ENCODE measurements at places on chromosomes 1 and 21.

DNA sequence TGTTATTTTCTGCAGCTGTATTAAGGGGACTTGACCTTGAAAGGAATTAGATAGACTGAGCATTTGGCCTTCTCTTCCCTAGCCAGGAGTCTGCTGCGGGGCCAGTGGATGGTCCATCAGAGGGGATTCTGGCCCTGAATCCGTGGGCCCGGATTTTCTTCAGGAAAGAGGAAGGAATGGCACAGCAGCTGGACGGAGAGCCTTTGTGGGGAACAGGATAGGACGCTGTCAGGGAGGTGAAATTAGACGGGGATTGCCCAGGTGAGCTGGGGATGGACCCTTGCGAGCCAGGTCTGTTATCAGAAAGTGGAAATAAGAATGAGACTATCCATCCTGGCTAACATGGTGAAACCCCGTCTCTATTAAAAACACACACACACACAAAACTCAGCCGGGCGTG, 1.7 kb upstream of the C2CD2 start:
- no peak for ATAC-seq

- no peak for ATAC-seq
Measured at GRCh38 chr1:89711140-89711778, 78.3 kb downstream of the LRRC8C start.

DNA sequence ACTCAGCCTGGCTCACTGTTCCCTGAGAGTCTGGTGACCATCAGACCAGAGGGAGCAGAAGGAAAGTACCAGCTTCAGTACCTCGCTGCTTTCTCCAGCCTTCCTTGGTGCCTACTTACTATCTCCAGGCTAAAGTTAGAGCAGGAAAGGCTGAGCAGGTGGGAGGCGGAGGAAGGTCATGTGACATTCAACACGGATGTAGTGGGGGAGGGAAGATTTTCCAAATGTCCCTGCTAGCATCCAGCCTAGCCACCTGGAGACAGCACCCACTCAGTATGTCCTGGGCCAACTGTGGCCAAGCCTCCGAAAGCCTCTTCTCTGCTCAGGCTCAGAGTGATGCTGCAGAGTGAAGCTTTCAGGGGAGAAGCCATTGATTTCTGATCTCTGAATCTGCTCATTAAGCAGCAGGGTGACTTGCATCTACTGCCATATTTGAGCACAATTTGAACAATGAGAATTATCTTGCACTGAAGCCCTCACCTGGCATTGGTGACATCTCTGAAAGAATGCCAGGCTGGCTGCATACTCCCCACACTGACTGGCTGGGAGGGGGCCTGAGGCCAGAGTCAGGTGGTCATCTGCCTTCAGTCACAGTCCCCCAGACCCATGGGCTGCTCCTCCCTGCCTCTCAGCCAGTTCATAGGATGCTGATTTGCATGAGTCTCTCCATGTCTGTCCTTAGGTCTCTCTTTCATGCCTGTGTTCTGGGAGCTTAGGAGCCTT, 86.2 kb downstream of the KCND3 start:
- no peak for ATAC-seq

DNA sequence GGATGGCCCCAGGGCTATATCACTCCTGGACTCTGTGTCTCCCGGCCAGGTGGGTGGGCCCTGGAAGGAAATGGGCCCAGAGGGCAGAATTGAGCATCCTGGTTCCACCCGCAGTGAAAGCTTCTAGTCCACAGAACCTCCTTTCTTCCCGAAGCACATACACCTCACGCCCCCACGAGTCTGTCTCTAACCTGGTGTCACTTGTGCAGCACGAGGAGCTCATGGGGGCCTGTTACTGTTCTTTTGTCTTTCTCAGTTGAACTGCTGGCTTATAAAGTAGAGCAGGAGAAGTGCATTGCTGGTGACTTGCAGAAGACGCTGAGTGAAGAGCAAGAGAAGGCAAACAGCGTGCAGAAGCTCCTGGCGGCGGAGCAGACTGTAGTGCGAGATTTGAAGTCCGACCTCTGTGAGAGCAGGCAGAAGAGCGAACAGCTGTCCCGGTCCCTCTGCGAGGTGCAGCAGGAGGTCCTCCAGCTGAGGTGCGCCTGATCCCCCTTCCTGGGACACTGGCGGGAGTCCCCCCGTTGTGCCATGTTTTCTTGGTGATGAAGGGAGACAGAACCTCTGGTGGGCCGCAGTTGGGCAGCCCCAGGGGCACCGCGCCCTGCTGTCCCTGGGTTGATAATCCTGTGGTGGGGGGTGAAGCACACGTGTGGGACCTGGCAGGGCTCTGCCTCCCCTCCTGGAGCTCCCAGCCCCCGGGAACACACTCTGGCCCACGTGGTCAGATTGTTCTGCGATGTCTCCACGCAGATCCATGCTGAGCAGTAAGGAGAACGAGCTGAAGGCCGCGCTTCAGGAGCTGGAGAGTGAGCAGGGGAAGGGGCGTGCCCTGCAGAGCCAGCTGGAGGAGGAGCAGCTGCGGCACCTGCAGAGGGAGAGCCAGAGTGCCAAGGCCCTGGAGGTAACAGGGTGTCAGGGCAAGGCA, 28.7 kb upstream of the DIP2A start:
- no peak for ATAC-seq

DNA sequence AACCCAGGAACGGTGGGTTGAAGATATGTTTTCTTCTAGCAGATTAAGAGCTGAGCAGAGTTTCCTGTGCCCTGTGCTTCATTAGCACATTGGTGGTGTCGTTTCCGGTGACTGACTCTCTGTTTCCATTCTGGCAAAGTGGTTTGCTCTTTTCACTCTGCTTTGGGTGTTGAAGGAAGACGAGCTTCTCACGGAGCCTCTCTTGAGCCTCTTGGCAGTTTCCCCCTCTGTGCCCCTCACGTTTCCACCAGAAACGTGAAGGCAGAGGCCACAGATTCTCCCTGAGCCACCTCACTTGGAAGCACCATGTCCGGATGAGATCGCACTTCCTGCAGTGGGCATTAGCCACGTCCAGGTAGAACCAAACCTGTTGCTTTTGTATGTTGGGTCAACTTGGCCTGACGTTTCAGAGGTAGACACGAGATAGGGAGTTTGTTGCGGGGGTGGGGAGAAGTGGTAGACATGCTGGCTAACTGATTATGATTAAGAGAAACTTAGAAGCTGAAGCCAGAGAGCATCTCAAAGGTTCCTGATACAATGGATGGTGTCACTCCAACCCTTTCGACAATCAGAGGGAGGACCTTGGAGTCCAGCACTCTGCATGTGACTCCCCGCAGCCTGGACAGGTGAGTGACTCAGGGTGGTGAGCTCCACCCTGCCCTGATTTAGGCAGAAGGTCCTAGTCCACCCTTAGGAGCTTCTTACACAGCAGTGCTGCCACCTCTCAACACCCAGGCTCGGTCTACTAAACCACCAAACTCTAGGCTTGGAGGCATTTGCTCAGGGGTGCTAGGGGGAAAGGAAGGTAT, at the start of gene LAX1:
Gene LAX1 (plus strand): TSS at position 155 of the 809 bp plus-strand sequence. CDS start 383 bp downstream, at position 538.
- peak; percentile 95 for ATAC-seq

- no peak for ATAC-seq
Measured at GRCh38 chr1:234997201-234997895, 131.3 kb downstream of the TOMM20 start.

DNA sequence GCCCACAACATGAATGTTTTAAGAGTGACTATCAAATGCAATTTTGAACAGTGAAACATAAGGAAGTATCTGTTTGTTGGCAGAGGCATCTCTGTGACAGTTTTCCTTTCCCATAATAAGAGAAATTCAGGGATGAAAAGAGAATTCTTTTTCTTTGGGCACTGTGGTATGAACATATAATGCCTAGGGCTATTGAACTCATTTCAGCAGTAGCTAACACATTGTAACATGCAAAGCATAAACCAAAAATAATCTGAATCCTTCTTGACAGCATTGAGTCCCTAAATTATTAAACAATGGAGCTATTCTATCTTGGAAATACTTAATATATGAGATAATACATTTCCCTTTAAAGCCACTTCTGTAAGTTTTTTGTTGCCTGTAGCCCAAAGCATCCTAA, 633.0 kb upstream of the B3GALT2 start:
- no peak for ATAC-seq

- ATAC-seq: no peak
Measured at GRCh38 chr1:82227306-82228095, 426.8 kb downstream of the ADGRL2 start.

- no peak for ATAC-seq
Measured at GRCh38 chr21:45332981-45333582, 45.4 kb upstream of the POFUT2 start.

DNA sequence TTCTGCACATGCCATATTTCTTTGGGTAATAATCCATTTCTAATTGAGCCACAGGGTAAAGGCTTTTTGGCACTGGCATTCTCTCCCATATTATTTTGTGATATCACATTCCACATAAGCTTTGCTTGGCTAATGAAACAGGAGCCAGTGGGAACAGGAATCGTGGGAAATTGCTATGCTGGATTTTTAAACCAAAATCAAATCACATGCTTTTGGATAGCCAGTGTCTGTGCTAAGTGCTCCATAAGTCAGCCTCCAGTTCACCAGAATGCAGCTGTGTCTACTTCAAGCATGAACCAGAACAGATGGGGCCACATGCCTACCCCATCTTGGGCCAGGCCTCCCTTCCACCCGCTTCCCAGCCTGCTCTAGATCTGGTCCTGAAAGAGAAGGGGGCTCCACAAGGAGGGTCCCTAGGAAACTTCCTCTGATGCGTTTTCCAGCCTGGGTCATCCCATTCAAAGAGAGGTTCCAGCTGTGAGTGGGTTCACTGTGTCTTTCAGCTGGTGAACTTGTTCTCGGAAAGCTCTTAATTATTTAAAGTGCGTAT, 131.2 kb upstream of the COA6 start:
- ATAC-seq: no peak

DNA sequence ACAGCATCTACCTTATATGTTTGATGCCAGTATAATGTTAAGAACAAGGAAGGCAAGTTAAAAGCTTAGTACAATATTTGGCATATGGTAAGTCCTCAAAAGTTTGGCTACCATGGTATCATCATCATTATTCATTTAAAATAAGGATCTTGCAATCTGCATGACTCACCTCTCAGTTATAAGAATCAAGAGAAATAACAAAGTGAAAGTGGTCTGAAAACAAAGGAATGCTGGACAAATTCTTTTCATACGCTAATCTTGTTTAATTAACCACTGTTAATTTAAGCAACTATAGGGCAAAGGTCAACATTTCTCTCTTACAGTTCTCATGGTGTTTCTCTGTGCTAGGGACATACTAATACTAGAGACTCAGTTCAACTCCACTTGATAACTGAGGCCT, 13.0 kb upstream of the CLDN19 start:
- no peak for ATAC-seq

DNA sequence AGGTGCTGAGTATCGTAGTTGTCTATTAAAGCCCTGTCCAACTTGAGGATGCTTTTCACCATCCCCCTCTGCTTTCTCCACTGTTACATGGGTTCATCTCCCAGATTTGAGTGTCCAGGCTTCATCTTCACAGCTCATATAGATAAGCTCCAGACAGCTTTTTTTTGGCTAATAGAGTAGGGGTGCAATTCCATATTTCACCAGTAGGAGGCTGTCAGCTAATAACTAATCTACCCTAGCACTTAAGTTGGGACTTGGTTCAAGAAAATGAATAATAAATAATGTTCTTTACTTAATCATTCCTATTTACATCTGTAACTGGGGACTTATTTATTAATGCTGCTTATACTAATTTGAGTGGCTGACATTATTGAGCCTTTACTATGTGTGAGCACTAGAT, 124.5 kb downstream of the IGSF21 start:
- ATAC-seq: no peak

DNA sequence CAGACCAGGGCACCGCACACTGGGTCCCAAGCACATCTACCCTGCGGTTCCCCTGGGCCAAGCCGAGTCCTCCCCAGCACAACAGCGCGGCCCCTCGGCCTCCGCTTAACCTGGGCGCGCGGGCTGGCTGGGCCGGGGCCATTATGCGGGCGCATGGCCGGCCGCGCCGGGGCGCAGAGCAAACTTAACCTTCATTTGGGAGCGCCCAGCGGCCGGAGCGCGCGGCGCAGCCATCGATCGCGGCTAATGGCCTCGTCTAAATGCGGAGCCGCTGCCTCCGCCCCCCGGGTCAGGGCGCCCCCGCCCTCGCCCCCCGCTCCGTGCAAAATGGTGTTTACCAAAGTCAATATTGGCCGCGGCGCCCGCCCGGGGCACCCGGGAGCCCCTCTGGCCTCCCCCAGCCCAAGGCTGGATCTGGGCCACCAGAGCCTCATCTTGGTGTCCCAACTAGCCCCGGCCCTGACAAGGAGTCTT, 272.1 kb downstream of the TRABD2B start:
- no peak for ATAC-seq
